T-helper 17 cell (primary cell): ENCODE measurements at places on chromosomes 6 and 20.

- no peak for DNase-seq
Measured at GRCh38 chr6:99602520-99603420, 3.9 kb upstream of the PRDM13 start.

GRCh38 chr20:48910347-48910781 lies 11.1 kb upstream of the ARFGEF2 start:
- DNase-seq: no peak

GRCh38 chr6:81800666-81801065 lies 48.2 kb upstream of the TENT5A start:
- DNase-seq: no peak

GRCh38 chr6:26232306-26232939 lies 132.6 kb upstream of the BTN3A2 start:
- no peak for DNase-seq
